ENCODE measurements at places on chromosomes 6 and 20.

DNA sequence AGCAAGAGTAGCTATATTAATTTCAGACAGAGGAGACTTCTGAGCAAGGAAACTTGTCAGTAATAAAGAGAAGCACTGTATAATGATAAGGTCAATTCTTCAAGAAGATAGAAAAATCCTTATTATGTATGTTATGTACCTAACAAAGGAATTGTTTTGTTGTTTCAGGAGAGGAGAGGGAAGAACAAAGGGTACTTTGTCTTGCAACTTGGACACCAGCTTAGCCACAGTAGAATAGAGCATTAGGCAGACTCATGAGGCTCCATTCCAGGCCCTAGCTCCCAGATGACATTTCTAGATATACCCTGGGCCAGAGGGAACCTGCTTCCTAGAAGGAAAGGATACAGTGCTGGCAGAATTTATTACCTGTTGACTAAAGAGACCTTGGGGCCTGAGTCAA, 6.5 kb upstream of the NUS1 start:
- DNase-seq, result no peak

- DNase-seq, result no peak
Measured at GRCh38 chr6:136921936-136922684, at the start of gene SLC35D3. SLC35D3 (plus strand) TSS chr6:136922301; CDS start chr6:136922429, 128 bp downstream.

GRCh38 chr6:147867433-147868226, 359.1 kb downstream of the SAMD5 start:
- no peak for DNase-seq

DNA sequence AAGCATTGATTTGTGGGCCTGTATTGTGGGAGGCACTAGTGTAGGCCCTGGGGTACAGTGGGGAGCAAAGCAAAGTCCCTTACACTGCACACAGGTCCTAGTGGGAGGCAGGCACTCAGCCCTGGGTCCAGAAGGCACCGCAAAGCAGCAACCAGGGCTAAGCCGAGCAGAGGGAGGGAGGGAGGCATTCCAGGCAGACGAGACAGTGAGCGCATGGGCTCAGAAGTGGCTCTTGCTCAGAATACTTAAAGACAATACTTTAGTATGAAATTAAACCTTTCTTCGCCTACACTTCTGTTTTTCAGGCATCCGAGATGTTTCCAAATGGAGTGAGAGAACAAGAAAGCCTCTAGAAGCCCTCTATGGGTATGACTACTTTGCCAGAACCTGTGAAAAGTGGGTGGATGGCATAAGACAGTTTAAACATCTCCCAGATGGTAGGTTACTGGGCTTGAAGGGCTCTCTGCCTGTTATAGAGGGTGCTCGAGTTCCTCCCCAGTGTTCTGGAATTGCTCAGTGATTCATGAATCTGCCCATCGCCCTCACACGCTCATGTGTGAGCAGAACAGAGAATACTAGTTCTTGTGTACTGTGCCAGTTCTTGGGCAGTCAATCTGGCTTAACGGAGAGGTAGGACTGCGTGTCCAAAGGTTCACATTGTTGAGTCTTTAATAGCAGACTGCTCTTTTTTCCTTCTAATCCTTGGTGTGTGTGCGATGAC, 18.7 kb downstream of the BPHL start:
- DNase-seq, result no peak

- no peak for DNase-seq
Measured at GRCh38 chr6:15570171-15570570, 92.7 kb downstream of the DTNBP1 start.

GRCh38 chr20:32839227-32839981, 19.3 kb upstream of the EFCAB8 start:
- no peak for DNase-seq

- DNase-seq, result no peak
Measured at GRCh38 chr6:91483415-91484105, 896.7 kb upstream of the MAP3K7 start.

DNA sequence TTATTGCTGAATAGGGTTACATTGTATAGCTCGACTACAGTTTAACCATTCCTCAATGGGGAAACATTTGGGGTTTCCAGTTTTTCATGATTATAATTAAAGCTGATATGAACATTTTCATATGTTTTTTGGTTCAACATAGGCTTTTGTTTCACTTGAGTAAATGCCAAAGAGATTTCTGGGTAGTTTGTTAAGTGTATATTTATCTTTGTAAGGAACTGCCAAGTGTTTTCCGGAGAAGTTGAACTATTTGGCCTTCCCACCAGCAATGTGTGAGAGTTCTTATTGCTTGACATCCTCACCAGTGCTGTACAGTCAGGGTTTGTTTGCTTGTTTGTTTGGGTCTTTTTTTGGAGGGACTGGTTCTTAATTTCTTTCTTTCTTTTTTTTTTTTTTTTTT, 83.7 kb upstream of the RALY start:
- DNase-seq, result no peak

- DNase-seq, result no peak
Measured at GRCh38 chr20:62133864-62134263, 9.3 kb downstream of the PSMA7 start.

GRCh38 chr6:45416700-45417099, 39.0 kb upstream of the SUPT3H start:
- no peak for DNase-seq

- DNase-seq, result no peak
Measured at GRCh38 chr6:136604328-136604825, 54.2 kb upstream of the MAP7 start.

DNA sequence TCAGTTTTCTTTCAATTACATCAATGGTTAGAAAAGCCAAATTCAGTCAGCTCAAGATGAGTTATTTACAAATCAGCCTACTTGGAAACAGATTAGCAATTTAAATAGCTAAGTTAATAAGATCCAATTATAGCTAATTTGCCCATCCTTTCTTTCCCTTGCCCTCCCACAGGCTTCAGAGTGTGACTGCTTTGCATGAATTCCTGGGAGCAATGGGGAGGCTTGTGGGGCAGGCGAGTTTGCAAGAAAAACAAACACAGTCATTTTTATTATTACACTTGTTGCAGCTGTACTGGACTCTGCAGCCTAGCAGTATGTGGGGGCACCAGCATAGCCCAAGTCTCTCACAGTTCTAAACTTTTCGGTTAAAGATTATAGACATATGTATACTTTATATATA, 219.0 kb downstream of the NKAIN2 start:
- DNase-seq, result no peak

GRCh38 chr20:11972478-11972877, 54.8 kb downstream of the BTBD3 start:
- no peak for DNase-seq

DNA sequence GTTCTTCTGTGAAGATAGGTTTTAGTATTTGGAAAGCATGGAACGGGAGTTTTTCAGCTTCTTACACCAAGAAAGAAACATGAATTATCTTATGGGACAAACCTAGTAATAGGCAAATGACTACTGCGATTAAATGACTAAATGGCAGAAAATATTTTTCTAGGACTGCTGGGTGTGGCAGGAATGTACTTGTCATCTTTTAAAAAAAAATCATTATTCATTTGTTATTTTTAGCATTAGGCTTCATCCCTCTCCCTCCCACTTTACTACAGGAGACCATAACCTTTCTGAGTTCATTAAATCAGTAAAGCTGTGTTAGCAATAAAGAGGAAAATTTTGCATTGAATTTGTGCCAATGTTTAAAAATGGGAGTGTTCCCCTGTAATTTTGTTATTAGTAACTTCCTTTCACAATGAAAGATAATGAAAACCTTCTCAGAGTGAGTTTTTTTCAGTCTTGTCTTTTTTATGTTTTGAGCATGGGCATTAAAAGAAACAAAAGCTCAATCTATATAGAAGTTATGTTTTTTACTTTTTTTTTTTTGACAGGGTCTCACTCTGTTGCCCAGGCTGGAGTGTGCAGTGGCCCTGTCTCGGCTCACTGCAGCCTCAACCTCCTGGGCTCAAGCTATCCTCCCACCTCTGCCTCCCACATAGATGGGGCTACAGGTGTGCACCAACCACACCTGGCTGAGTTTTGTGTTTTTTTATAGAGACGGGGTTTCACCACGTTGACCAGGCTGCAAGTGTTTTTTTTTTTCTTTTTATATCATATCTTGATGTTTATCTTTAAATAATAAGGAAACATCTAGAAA, 105.6 kb upstream of the CLDN20 start:
- no peak for DNase-seq

- no peak for DNase-seq
Measured at GRCh38 chr6:136918706-136919105, 3.4 kb upstream of the SLC35D3 start.

DNA sequence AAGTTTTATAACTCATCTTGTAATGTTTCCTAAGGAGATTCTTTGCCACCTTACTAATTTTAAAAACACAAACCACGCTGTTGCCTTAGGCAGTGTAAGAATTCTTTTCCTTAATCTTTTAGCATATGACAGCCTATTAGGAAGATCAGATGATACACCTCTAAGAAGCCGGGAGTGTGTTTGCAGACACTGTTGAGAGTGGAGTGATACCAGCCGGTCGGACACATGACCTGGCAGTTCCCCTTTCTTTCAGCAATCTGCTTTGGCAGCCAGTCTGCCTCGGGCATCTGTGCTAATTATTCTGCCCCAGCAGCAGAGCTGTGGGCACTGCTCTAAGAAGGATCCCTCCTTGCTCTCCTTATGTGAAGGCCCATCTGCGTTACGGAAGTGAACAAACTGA, 50.9 kb downstream of the PLCB4 start:
- DNase-seq, result no peak
